HT1080 (cell line): ENCODE measurements at places on chromosomes 2 and 18. TPM values are rescaled to one million over a fixed set of nuclear protein-coding genes. Genes with fewer than 3 reads are reported as not detected.
A peak's percentile ranks its signal among the peaks of the same experiment; 100 is the strongest.

- no peak for DNase-seq
Observed at GRCh38 chr2:130762031-130762909, 6.9 kb downstream of the AMER3 start.

DNA sequence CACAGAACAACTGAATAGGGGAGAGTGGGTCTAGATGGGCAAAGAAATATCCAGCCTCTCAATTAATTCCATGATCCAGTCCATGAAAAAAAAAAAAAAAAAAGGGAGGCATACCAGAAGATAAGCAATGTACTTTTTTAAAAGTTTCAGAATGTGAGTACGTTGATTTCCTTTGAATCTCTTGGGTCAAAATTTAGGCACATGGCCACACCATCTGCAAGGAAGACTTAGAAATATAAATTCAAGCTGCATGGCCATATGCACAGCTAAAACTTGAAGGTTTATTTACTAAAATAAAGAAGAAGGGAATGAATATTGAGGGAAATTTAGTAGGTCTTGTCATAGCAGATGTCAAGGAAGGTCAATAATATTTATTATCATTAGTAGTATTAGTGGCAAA lies 286.5 kb upstream of the CDH7 start:
- DNase-seq: no peak

GRCh38 chr2:51846018-51846417 lies 814.1 kb upstream of the NRXN1 start:
- DNase-seq: no peak

DNA sequence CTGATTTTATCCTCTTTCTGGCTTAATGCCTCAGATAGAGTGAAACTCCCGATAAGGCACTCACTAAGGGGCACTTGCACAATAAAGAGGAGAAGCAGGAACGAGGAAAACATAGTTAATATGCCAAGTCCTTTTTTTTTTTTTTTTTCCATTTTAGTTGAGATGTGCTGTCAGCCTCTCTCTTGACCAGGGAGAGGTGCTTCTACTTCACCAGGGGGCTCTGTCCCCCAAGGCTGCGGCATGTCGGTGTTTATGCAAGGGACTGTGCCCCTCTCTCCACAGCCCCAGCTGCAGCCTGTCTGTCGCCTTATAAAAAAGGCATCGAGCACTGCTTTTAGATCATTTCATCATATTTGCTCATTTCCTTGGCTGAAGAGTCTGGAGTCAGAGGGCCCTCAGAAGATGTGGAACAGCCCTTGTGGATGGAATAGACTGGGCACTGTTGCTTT lies 178.1 kb downstream of the SLC8A1 start:
- DNase-seq: no peak

Gene TEX44
- not detected in 2 replicates for total RNA-seq

Gene TMEM200C
- not detected in 2 replicates for total RNA-seq

GRCh38 chr2:80026040-80026729 lies 278.4 kb downstream of the LRRTM1 start:
- DNase-seq: no peak

DNA sequence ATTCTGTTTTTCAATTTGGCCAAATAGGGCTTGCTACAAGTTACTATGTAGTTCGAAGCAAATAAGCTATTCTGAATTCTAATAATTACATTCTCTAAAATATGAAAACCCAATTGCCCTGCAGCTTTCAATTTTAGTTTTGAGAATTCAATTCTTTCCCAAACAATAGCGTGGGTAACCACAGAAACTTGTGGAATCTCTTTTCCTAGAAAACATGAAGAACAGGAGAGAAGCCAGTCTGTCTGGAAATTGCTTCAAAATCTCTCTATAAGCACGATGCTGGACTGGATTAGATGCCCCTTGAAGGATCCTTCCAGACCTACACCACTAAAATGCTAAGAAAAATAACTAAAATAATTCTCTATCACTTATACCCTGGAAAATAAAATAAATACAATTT lies 115.0 kb downstream of the THADA start:
- DNase-seq: no peak

- peak; percentile 34 for DNase-seq
Observed at GRCh38 chr2:133287709-133288108, 280.6 kb downstream of the NCKAP5 start.

- peak; percentile 87 for DNase-seq
Observed at GRCh38 chr2:216774620-216775019, 79.3 kb upstream of the IGFBP5 start.

DNA sequence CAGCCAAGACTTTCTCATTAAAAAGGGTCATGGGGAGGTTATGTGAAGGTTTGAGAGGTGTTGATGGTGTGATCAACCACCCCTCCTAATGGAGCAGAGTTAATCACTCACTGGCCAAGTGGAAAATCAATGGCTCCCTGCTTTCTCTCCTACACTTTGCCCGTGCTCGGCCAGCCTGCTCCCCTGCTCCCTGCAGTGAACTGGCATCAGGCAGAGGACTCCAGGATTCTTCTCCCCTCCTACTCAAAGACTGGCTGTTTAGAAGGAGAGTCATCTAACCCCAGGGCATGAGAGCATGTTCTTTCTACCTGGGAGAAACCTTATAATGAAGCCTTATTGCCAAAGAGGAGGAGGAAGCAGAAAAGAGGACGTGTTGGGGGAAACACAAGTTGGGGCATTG lies 74.9 kb downstream of the SGPP2 start:
- no peak for DNase-seq

- DNase-seq: peak; percentile 81
Observed at GRCh38 chr2:149877913-149878312, 290.3 kb upstream of the MMADHC start.

DNA sequence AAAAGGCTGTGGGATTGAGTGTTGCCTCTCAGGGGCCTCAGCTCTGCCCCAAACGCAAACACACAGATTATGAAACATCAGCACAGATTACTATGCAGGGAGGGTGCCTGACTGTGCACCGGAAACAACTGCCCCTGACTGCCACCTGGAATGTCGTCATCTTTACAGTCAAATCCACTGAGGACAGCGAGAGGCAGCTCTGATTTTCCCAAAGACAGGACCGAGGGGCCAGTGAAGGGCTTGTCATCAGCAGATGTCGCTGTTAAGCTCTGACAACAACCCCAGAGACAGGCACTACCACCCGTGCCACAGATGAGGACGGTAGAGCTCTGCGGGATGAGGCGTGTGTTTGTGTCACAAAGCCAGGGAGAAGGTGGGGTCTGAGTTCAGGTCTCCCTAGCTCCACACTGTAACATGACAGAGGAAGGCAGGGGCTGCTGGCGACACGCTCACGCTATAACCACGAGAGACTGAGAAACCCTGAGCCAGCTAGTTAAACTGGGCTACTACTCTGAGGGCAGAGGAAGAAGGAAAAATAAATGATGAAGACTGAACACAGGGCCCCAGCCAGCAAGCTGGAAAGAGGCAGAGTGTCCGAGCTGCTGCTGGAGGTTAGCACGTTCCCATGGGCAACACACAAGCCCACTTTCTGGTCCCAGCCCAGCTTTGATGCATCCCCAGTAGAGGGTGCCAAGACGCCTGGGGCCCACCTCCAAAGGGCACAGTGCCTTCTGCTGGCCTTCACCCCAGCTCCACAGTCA lies 47.0 kb downstream of the PARD6G start:
- DNase-seq: peak; percentile 41

Gene HOXD13
- 2.6 and 3.2 TPM in 2 replicates for total RNA-seq

Gene COPS7B
- total RNA-seq: 36.6 and 45.7 TPM in 2 replicates

Gene NEURL3
- total RNA-seq: not detected in 2 replicates

Gene RESP18
- total RNA-seq: not detected in 2 replicates

Gene IL36G
- total RNA-seq: not detected in 2 replicates

Gene ANKRD36C
- total RNA-seq: 13.3 and 14.8 TPM in 2 replicates

DNA sequence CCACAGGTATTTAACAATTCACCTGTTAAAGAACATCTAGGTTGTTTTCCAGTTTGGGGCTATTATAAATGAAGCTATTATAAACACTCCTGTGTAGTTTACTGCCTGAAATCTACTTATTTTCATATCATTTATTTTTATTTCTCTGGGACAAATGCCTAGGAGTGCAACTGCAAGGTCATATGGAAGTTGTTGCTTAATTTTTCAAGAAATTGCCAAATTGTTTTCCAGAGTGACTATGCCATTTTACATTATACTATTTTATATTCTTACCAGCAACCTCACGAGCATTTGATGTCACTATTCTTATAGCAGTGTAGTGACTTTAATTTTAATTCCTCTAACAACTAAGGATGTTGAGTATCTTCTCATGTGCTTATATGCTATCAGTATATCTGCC lies 298.4 kb downstream of the EXOC6B start:
- DNase-seq: no peak

Gene SETBP1
- 2.1 and 2.7 TPM in 2 replicates for total RNA-seq

Gene MROH2A
- not detected in 2 replicates for total RNA-seq

DNA sequence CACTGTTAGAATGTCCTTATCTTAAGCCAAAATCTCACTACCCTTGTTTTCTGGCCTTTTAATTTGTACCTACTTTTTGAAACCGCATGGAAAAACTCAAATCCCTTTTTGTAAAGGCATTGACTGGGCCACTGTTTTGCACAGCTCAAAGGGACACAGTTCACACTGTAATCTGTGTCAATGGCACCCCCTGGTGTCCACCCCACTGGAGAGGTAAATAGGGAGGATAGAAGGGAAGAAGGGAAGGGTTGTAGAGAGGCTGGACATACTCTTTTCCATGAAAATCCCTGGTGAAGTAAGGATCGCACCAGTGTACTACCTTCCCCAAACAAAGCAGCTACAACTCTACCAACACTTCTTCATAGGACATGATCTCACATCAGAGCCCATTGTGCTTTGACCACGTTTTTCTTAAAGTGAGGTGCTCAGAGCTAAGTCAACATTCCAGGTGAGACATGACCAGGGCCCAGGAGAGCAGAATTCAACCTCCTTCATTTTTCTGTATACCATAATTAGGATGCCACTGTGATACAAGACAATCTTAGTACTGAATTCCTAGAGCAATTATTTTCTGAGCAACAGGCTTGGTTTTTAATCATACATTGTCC lies 92.4 kb upstream of the RMDN2 start:
- DNase-seq: peak; percentile 84

DNA sequence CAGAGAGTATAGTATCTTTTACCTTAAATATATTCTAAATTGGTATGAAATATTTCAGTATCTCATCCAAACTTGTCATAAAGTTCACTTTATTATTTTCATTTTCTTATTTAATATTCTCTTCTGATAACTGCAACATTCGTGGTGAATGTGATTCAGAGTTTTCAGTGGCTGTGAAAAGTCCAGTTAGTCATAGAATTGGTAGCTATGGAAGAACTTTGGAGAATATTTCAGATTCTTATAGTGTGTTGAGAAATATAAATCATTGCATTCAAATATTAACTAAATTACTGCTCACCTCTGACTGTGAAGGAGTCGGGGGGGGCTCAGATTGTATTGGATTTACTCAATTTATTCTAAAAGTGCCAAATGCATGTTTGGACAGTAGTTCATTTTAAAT lies 178.6 kb upstream of the VWC2L start:
- DNase-seq: no peak

GRCh38 chr2:8456151-8457091 lies 225.4 kb upstream of the ID2 start:
- DNase-seq: no peak

GRCh38 chr2:46537624-46538295 lies 58.4 kb downstream of the TMEM247 start:
- no peak for DNase-seq

- DNase-seq: no peak
Observed at GRCh38 chr2:12918835-12919445, 202.2 kb downstream of the TRIB2 start.

Gene CXCR4
- not detected in 2 replicates for total RNA-seq

GRCh38 chr2:3547915-3548314 lies 10.2 kb downstream of the RNASEH1 start:
- DNase-seq: peak; percentile 44

Gene EFR3B
- total RNA-seq: 3.9 and 5.6 TPM in 2 replicates

Gene NAT8
- total RNA-seq: not detected in 2 replicates

- DNase-seq: no peak
Observed at GRCh38 chr2:120446236-120447126, 100.5 kb downstream of the INHBB start.

Gene RALBP1
- 44.1 and 52.3 TPM in 2 replicates for total RNA-seq

DNA sequence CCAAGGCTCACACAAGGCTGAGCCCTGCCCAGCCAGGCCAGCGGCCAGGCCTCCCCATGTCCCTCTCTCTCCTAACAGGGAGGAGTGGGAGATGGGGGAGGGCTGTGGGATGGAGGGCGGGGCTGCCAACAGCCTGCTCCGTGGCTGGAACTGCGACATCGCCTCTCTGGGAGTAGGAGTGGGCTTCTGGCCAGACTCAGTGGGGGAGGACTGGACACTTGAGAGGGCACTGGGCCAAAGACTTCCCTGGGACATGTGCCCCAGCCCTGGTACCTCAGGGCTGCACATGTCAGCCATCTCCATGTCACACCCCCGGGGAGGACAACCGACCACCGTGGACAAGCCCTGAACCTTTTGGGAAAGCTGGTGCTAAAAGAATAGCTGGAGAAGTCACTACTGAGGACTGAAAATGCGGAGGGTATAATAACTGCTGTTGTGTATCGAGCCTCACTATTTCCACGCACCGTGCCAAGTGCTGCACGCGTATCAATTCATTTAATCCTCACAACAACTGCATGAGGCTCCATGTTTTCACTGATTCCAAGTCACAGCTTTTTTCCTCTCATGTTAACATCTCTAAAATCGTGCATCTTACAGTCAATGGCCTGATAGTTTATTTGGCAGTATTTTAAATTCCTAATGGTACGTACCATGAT lies 127.3 kb downstream of the MSH2 start:
- no peak for DNase-seq

Gene MCEE
- total RNA-seq: 6.5 and 8.5 TPM in 2 replicates

Gene PRKAG3
- not detected in 2 replicates for total RNA-seq
